ENCODE measurements at places on chromosomes 12 and 14. TPM values are rescaled to one million over a fixed set of nuclear protein-coding genes. Genes with fewer than 3 reads are reported as not detected.

DNA sequence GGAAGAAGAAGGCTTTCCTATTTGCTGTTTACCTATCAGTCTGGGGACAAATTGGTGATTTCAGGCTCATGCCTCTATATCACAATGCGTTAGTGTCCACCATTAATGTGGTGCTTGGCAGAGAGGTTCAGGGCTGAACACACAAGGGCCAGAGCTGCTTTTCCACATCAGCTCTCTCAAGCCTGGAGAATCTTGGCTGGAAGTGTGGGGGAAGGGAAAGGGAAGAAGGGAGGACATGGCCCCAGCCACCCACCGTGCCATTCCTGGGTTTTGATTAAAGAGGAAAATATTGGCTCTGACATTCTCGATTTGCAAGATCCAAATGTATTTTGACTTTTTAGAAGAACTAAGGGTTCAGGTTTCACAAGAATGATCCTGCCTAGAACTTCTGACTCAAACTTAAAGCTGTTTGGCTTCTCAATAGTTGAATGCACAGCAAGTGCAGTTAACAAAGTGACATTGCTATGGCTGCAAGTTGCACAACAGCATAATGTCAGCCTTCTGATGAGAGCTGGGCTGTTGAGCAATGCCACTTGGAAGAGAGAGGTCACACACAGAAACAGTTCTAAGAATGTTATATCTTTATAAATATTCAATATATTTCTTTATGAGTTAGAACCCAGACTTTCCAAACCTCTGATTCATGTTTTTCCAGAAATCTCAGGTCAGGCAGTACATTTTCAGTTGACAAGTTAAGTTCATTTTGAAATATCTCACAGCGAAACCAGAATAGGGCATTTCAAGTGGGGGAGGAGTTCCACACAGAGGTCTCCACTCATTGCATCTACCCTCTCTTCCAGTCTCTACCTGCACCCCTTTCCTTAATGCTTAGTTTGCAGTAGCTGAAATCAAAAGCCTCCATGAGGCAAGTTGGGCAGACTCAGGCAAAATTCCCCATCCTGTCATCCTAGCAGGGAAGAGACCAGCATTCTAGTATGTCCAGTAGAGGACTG lies 25.3 kb downstream of the IGF1 start:
- peak; percentile 87 for DNase-seq

DNA sequence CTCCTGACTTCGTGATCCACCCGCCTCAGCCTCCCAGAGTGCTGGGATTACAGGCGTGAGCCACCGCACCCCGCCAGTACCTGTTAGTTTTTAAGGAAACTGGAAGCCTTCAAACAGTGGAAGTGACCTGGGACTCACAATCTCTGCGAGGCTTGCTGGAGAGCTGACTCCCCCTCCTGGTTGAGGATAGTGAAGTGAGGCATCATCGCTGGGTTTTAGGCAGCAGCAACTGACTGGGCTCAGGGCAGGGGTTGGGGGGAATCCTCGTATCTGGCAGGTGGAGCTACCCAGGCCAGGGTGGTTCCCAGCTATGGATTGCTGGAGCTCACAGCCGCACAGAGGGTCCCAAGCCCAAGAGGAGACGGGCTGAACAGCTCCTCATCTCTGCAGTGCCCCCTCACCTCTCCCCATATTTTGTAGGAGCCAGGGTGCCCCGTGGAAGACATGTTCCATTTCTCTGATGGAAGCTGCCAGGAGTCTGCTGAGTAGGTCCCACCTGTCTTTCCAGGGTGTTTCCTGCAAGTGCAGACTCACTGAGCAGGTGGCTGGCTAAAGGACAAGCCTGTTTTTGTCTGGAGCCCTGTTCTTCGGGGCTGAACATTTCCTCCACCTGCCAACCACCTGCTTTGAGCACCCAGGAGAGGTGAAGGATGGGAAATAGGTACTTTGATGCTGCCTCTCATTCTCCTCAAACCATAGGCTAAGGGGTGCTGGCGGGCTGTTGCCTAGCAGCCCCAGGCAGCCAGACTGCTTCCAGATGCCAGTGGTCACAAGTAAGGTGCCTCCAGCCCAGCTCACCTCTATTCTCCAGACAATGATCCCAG lies 3.1 kb downstream of the AVIL start:
- DNase-seq = no peak

DNA sequence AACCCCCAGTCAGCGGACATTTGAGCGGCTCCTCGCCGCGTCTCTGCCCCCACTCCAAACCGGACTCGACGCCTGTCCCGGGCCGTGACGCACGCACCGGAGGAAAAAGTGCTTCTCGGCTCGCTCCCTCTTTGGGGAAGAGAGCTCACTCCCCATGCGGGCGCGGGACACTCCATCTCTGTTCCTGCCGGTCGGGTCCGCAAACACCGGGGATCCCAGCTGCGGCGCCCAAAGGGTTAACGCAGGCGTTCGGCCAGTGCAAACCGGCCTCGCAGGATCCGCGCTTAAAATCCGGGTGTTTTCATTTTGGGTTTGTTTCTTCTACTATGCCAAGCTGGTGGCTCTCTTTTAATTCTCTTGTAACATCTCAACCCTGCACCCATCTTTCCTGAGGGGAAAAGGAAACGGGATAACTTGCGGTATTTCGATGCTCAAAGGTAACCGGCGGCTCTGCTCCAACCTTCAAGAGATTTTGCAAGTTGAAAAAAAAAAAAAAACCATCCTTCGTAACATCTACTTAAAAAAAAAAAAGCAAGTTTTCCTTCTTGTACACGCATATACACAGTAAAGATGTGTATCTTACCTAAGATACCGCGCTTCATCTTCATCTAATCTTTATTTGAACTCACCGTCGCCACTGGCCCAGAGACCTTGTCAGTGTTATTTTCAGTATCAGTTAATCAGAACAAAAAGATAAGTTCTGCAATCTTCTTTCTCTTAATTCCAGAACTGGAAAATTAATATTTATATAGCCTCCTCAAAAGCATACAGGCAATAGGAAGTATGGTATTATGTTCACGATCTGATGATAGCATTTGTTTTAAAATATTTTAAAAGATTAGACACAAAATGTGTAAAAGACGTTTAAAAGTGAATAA lies 1.6 kb upstream of the ATP2B1 start:
- no peak for DNase-seq

DNA sequence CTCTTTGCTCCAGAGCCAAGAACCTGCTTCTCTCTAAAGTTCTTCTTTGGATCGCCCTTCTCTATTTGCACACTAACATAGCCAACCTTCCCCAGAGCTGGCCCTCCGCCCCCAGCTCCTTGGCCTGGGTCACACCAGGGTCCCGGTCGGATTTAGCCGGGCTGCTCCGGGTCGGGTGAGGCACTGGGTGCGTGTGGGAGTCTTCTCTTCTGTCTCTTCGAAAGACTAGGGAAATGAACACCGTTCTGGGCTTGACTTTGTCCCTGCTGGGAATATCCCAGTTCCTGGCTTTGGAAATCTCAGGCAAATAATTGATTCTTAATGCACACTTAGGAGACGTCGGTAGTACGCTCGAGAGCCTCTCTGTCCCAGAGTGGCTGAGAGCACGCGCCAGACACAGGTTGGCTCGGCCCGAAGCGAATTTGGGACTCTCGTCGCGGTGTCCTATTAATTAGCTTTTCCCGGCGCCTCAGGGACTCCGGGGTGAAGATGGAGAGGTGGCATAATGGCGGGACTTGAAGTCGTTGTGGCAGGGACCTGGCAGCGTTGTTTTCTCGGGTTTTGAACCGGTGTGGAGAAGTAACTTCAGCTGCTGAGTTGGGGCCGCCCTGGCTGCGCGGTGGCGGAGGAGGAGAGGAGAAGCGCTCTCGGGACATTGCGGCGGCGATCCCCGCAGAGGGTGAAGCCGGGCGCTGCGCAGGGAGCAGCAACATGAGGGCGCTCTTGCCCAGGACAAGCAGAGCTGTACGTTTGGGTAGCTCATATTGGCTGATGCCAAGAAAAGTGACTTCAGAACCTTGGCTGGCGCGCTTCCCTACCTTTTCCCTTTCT lies 7.5 kb downstream of the FOXG1 start:
- peak; percentile 49 for DNase-seq

- DNase-seq = no peak
Observed at GRCh38 chr12:67750513-67751183, 102.1 kb downstream of the DYRK2 start.

- DNase-seq = no peak
Observed at GRCh38 chr12:127745469-127746212, 521.3 kb upstream of the TMEM132C start.

GRCh38 chr14:42499137-42499536 lies 892.5 kb downstream of the LRFN5 start:
- no peak for DNase-seq

GRCh38 chr12:3320881-3321509 lies 170.0 kb upstream of the PRMT8 start:
- no peak for DNase-seq

DNA sequence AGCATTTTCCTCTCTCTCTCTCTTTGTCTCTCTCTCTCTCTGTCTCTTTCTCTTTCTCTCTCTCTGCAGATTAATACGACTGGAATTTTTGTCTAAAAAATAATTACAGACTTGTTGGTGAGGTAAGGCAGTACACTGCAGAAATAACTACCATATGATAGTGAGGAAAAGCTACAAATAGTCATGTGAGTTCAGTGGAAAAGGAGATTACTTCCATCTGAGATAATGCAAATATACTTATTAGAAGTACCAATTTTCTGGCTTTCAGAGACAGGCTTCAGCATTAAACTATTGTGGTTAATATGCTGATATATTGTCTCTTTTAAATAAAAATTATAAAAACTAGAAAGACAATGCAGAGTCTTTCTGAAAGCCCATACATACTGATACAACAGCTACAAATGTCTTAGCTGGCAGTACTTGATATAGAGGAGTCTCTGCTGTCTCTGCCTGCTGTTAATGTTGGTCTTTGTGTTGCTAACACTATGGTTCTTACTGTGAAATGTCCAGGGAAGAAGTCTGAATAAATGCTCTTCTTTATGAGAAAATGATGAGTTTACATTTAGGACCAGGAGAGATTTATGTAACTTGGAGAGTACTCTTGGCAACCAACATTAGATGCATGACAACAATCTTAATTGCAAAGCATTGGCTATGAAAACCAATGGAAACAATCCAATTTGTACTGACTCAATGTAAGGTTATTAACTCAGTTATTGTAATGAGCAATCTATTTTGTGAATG lies 167.0 kb downstream of the LRFN5 start:
- DNase-seq = no peak

DNA sequence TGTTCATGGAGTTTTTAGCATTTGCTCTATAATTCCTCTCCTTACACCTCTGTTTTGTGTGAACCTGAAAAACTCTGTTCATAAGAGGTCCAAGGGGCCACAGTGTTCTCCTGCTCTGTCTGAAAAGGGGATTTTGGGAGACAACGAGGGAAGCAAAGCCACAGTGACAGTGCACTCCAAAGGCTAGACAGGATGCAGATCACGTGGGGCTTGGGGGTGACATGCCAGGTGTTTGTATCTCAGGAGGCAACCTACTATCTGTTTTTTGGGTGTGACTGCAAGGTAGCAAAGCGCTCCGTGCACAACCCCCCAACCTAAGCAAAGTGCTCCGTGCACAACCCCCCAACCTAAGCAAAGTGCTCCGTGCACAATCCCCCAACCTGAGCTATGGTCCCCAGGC lies 5.1 kb upstream of the CHD4 start:
- DNase-seq = no peak

DNA sequence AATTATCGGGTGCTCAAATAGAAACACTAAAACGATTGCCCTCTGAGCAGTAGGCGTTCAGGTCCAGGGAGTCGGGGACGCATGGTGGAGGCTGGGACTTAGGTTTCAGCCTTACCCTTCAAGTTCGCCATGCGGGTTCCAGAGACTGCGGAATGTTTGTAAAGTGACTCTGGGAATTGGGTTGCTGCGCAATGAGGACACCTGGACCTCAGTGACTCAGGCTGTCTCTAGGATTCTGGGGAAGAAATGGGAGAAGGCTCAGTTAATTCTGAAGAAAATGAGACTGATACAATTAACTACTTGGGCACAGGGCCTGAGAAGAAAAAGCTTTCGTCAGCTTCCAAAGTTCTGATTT lies 1.1 kb downstream of the LGALS3 start:
- DNase-seq = peak; percentile 58

The LMO3 gene
- total RNA-seq = 0.43 TPM

The PLBD1 gene
- 10.0 TPM for total RNA-seq

The TTC5 gene
- total RNA-seq = 16.8 TPM

The NAV3 gene
- total RNA-seq = 96.3 TPM

The IL26 gene
- total RNA-seq = not detected

The ARHGEF25 gene
- 28.0 TPM for total RNA-seq

The NPAS3 gene
- 0.86 TPM for total RNA-seq

The GPR132 gene
- total RNA-seq = under 0.01 TPM

The RNF31 gene
- 37.4 TPM for total RNA-seq

The KRT75 gene
- total RNA-seq = not detected

The GYS2 gene
- total RNA-seq = not detected

The TSPAN19 gene
- total RNA-seq = not detected
